ENCODE measurements at places on chromosomes 4 and X.
A peak's percentile ranks its signal among the peaks of the same experiment; 100 is the strongest.

DNA sequence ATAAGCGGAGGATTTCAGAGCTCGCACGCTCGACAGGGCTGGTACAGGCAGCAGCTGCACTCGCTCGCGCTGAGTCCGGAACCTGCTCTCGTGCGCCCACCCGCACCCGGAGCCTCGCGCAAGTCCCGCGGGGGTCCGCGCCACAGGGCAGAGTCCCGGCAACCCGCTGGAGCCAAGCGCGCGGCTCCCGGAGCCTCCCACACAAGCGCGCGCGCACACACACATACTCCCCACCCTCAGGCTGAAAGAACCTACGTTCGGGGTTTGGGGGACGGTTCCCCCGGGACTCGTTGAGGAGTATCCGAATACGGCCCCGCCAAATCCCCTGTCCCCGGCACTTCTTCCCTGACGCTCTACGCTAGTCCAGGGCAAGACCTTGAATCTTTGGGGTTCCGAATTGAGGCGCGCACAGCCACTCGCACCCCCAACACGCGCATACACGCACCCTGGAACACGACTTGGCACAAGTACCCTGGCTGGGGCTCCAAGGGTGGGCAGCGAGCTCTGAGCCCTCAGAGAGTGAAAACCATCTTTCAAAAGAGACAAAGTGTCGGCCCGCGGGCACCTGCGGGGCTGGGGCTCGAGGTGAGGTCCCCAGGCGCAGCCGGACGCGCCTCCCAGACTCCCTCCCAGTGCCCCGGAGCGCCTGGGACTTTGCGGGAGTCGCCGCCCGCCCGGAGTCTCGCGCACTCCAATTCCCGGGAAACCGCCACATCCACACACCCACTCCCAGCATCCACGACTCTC lies 952 bp downstream of the ANOS1 start:
- no peak for DNase-seq

DNA sequence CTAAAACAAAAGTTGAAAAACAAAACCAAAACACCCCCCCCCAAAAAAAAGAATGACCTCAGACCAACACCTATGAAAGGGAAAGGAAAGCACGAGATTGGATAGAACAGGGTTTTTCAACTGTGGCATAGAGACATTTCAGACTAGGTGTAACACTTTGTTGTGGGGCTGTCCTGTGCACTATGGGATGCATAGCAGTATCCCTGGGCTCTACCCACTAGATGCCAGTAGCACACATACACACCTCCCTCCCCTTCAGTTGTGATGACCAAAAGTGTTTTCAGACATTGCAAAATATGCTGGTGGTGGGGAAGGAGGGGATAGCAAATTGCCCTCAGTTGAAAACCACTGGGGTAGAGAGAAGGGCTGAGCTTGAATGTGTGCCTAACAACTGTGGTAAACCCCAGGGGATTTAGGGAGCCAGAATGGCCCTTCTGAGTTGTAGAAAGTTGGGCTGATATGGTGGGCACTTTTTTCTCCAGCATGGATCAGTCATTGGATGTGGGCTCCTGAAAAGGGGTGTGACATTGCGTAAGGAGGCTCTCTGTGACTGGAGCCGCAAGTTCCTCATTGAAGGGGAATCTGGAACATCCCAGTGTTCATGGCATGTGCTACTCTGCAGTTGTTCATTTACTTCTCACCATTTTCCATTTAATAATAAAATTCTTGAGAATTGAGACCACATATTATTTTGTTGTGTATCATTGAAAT lies 8.8 kb upstream of the GEMIN8 start:
- DNase-seq = no peak

DNA sequence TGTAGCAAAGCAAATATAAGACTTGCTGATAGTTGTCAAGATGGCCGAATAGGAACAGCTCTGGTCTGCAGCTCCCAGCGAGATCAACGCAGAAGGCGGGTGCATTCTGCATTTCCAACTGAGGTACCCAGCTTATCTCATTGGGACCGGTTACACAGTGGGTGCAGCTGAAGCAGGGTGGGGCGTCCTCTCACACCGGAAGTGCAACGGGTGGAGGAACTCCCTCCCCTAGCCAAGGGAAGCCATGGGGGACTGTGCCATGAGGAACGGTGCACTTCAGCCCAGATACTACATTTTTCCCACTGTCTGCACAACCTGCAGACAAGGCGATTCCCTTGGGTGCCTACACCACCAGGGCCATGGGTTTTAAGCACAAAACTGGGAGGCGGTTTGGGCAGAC lies 382.3 kb upstream of the EMCN start:
- DNase-seq = no peak

- DNase-seq = no peak
Measured at GRCh38 chr4:85715991-85716737, 241.2 kb downstream of the ARHGAP24 start.

GRCh38 chrX:117969328-117969727 lies 147.3 kb downstream of the KLHL13 start:
- no peak for DNase-seq

DNA sequence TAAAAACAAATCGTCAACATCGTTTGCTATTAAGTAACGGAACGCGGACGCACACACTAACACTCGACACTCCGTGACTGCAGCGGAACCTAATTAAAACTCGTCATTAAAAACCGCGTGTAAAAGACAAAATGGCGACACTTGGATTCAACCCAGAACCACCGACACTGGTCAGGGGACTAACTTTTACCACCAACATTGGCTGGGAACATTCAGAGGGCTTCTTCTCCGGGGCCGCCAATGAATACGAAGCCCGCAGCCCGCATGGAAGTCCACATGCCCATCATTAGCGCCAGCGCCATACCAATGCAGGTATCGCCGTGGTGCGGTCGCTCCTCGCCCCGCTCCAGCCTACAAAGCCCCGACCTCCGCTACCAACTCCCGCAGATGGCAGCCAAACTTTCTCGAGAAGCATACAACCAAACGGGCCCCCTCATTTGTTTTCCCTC lies 498 bp downstream of the RBMX start:
- DNase-seq = peak; percentile 26

DNA sequence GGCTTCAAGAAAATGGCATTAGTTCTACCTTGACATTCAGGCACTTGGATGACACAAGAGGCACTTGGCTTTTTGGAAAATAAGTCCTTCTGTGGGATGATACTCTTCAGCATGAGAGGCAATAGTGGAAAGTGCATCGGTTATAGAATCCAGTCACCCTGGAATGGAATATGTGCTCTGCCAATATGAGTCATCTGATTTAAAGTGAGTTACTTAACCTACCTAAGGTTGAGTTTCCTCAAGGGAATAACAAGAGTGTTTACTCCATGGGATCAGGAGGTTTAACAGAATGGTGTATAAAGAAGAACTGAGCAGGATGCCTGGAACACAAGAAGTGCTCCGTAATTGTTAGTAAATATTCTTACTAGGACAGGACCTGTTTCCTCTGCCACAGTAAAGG lies 10.7 kb downstream of the SLC39A8 start:
- DNase-seq = no peak

DNA sequence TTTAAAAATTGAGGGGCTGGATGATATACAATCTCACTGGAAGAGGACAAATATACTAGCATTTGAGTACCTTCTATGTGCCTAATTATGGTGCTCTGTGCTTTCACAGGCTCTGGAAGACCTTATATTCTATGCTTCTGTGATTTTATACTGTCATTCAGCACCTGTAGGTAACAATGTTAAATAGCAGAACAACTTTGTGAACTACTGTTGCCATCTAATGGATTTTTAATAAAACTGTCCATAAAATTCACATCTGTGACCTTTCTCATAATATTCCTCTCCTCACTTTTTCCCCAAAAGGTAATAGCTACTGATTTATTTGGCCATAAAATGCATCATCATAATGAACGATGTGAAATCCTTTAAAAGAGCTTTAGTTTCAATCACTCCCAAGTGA lies 21.9 kb downstream of the POU3F4 start:
- DNase-seq = no peak

Data from globus pallidus (tissue), 1 donor.